ENCODE measurements at places on chromosomes 2 and 18.

- DNase-seq, result peak; percentile 36
Measured at GRCh38 chr2:219497495-219498279, 1.0 kb upstream of the GMPPA start.

GRCh38 chr2:55547001-55547400, 27.5 kb downstream of the CFAP36 start:
- no peak for DNase-seq

- DNase-seq, result no peak
Measured at GRCh38 chr2:235026649-235027557, 75.1 kb downstream of the SH3BP4 start.

DNA sequence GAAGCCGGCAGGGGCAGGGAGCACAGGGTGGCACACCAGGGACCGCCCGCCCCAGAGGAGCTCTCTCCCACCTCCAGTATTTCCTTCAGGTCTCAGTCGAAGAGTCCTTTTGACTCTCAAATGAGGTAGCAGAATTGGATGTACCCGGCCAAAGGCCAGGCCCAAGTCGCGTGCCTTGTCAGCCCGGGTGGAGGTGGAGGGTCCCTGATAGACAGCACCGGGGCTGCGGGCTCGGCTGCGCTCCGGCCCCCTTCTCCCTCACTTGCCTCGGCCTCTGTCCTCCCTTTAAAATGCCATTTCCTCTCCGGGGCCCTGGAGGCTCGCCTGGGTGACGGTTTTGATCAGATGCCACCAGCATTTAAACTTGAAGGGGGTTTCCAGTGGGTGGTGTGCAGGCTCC, 198.9 kb upstream of the SOX11 start:
- no peak for DNase-seq

GRCh38 chr2:27920148-27920885, 29.8 kb downstream of the BABAM2 start:
- no peak for DNase-seq

- DNase-seq, result no peak
Measured at GRCh38 chr2:9565436-9566153, 10.0 kb upstream of the ADAM17 start.

DNA sequence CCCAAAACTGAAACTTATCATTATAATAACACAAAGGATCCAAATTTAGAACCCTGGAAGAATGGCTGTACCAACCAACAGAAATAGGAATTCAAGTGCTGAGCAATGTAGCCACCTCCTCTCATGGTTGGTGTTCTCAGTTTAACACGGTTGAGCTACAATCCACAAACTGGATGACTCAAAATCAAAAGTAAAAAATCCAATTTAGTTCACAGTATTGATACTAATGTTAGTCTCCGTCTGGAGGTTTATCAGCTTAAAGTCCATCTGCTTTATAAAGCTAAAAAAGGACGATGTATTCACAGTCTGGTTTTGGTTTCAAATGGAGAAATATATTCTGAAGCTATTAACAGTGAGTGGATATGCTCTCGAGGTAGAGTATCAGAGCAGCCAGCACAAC, 40.5 kb downstream of the CNTNAP5 start:
- no peak for DNase-seq

DNA sequence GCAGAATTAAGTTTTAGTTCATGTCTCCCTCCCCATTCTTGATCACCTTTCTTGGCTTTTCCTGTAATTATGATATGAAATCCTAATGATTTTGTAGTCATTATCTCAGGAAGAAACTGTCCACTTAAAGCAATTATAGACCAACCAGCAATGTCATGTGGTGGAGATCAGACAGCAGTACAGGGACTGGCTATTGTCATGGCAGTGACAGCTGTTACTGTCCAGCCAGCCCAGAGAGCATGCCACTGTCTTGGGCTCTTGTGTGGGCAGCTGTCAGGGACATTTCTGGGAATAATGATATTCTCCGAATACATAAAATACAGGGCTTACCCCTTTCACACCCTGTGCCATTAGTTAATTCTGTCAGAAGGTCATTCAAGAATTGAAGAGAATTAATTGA, 355.3 kb upstream of the RAB12 start:
- no peak for DNase-seq

- DNase-seq, result no peak
Measured at GRCh38 chr2:62175728-62176127, 20.2 kb upstream of the B3GNT2 start.

DNA sequence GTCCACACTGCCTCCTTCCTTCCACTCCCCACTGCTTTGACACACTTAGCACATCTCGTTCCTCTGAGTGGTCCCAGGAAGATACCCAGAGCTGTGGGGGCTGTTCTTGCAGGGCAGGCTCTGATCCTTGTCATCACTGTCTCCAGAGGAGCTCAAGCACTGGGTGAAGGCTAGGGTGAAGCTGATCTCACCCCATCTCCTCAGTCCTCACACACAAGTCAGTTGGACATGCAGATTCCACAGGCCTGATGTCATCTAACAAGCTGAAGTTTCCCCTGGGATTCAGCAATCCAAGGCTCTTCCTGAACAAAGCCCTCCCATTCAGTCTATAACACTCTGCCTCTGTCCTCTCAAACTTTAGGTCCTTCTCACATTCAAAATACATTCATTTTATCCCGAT, 90.6 kb upstream of the RAB6C start:
- no peak for DNase-seq

- DNase-seq, result no peak
Measured at GRCh38 chr18:59268721-59269562, 4.3 kb downstream of the RAX start.

DNA sequence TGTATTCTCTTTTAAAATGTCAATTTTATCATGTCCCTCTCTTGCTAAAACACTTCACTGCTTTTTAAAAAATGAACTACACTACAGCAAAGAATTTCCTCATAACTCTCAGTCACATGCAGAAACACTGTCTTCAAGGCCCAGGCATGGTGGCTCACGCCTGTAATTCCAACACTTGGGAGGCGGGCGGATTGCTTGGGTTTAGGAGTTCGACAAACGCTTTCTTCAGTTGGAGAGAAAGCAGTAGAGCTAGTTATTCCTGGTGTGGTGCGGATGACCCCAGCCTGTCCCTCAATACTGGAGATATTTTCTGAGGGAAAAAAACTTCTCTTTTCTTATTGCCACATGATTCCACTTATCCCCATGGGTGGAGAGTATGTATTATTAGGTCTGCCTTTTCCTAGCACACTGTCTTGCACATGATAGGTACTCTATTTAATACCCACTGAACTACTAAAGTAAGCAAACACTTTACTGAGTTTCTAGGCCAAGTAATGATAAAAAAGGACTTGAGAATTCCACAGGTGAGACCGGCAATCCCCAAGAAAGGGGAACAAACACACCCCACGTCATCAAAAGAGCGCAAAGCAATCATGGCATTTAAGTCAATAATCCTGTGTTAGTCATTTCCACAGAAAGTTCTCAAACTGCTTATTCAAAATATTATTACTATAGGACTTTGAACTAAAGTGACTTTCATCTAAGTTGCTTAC, 77.1 kb downstream of the SPIRE1 start:
- no peak for DNase-seq

DNA sequence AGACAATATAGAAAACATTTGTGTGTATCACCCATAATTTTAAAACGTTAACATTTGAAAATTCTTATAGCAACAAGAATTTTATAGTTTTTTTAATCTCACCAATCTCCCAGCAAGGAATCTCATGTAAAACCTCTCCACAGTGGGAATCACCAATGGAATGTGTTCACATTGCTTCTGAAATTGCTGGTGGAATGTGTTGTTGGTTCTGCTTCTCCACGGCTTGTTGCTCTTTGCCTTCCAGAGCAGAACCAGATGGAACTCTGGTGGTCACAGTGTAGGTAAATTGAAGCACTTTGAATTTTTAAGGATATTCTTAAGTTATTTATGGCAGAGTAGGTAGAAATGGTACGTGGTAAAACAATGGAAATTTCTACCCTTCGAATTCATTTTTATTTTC, 35.1 kb downstream of the DCAF17 start:
- no peak for DNase-seq

- DNase-seq, result no peak
Measured at GRCh38 chr2:121771976-121772742, 16.7 kb downstream of the TSN start.

Data from anterior cingulate cortex (tissue), 58 donors.